ENCODE measurements at places on chromosomes 3 and 15.
A peak's percentile ranks its signal among the peaks of the same experiment; 100 is the strongest.

DNA sequence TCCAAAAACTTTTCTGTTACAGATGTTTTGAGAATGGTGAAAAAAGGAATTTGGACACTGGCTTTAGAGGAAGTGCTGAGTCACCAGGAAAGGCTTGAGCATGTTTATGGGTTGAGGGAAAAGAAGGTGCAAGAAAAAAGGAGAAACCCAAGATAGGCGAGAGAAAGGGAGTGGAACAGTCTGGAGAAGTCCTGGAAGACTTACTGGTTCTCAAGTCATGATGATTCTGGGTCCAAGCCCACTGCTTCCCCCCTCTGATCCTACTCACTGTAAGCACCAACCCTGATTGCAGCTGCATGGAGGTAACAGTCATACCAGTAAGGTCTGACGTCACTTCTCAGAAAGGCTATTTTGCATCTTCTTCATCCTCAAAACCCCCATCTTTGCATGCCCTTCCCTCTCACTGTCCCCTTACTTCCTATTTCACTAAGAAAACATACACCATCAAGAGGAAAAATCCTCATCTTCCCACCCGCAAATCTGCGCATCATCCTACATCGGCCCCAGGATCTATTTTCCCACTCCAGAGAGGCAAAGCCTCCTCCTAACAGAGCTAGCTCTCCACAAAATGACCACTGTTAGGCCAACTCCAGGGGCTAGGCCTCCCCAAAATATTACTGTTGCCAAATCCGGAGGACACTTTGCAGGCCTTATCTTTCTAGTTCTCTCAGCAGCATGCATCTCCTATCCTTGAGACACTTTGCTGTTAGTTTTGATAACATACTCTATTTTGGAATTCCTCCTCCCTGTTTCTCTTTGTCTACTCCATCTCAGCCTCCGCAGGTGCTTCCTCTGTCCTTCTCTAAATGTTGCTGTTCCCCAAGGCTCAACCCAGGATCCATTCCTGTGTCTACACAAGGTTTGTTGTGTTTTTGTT, 3.2 kb upstream of the ATP13A3 start:
- H3K36me3 ChIP-seq, result peaks cover 6% of the 10 kb centered on the region
- peaks cover 20% of the 10 kb centered on the region for H3K4me1 ChIP-seq
- DNase-seq, result no peak
- H3K27ac ChIP-seq, result peak overlapping the region; percentile 1

GRCh38 chr3:72555714-72556113, 292.5 kb downstream of the SHQ1 start:
- H3K36me3 ChIP-seq, result peaks cover 2% of the 10 kb centered on the region
- H3K4me1 ChIP-seq, result no peaks in the 10 kb centered on the region
- no peak overlapping the region for H3K4me3 ChIP-seq

DNA sequence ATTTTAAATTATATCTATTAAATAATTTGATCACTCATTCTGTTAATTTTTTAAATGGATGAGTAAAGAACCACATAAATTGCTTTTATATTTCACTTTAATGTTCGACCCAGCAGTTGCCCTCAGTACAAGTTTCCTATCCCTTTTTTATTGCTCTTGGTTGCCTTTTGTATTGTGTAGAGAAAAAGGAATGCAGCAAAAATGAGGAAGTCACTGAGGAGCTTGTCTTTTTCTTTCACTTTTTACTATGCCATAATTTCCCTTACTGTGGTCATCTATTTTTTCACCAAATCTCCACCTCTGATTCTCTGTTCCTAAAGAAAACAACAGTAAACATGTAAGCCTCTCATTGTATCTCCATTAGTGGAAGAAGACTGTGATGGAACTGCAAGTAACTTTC, 122.7 kb downstream of the B3GALNT1 start:
- no peaks in the 10 kb centered on the region for H3K27me3 ChIP-seq
- peaks cover 1% of the 10 kb centered on the region for H3K4me1 ChIP-seq
- no peak overlapping the region for H3K4me3 ChIP-seq
- H3K36me3 ChIP-seq, result peaks cover 13% of the 10 kb centered on the region
- H3K27ac ChIP-seq, result no peak overlapping the region
- no peak for DNase-seq

- H3K27ac ChIP-seq, result no peak overlapping the region
- H3K4me1 ChIP-seq, result no peaks in the 10 kb centered on the region
- DNase-seq, result no peak
- H3K4me3 ChIP-seq, result no peak overlapping the region
- H3K27me3 ChIP-seq, result no peaks in the 10 kb centered on the region
Observed at GRCh38 chr3:29353807-29354206, 72.9 kb downstream of the RBMS3 start.

DNA sequence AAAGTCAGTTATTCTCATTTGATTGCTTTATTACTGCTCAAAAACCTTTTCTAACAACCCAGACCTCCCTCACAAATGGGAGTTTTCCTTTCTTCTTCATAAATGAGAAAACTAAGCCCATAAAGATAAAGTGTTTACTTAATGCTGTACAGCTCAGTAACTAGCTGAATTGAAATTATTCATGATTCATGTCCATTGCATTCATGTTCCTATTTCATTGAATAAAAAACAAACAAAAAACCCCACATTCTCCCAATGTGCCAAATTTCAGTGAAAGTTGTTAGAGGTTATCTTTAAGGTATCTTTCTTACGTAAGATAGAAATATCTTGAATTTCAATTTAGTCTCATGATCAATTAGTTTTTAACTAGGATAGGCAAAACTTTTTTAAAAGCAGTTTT, 2.8 kb downstream of the PLSCR2 start:
- no peak for DNase-seq
- H3K36me3 ChIP-seq, result peaks cover 2% of the 10 kb centered on the region
- no peaks in the 10 kb centered on the region for H3K4me1 ChIP-seq
- H3K4me3 ChIP-seq, result no peak overlapping the region

GRCh38 chr15:46366360-46367007, 731.7 kb downstream of the SQOR start:
- H3K4me3 ChIP-seq, result no peak overlapping the region
- H3K27ac ChIP-seq, result no peak overlapping the region
- no peaks in the 10 kb centered on the region for H3K36me3 ChIP-seq
- H3K27me3 ChIP-seq, result no peaks in the 10 kb centered on the region

DNA sequence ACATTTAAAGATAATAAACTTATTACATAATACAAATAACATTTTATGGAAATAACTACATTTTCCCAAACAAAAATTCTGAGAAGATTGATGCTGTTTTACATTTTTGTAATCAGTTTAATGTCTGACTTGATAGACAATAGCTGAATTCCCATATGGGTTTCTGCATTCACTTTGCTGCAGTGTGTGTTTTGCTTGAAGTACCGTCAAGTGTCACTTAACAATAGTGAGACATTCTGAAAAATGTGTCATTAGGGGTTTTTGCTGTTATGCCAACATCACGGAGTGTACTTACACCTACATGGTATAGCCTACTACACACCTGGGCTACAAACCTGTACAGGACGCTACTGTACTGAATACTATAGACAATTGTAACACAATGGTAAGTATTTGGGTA, 57.5 kb downstream of the USF3 start:
- H3K36me3 ChIP-seq, result no peaks in the 10 kb centered on the region
- H3K27ac ChIP-seq, result no peak overlapping the region
- H3K4me3 ChIP-seq, result no peak overlapping the region
- no peaks in the 10 kb centered on the region for H3K27me3 ChIP-seq
- DNase-seq, result no peak

GRCh38 chr3:28859897-28860296, 421.0 kb upstream of the RBMS3 start:
- no peak for DNase-seq
- H3K27ac ChIP-seq, result no peak overlapping the region
- peaks cover 5% of the 10 kb centered on the region for H3K4me1 ChIP-seq
- H3K4me3 ChIP-seq, result no peak overlapping the region

All from progenitor cell of endocrine pancreas (in vitro differentiated cells).